ENCODE measurements at places on chromosomes 7 and 10. TPM values are rescaled to one million over a fixed set of nuclear protein-coding genes. Genes with fewer than 3 reads are reported as not detected.

DNA sequence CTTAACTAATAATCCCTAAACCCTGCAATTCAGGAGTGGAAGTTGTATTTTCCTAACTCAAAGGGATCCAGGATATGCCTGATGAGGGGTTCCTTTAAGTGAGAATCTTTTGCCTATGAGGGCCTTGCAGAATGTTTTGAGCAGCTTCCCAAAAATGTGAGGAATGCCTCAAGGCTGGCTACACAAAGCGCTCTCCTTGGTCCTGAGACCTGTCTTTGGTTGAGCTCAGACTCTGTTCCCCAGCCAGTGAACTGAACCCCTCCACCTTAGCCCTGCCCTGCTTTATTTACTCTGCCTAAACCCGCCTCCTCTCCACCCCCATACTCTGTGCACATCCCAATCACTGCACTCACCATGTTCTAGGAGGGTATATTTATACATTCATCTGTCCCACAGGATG lies 108.6 kb downstream of the NRCAM start:
- H3K36me3 ChIP-seq, result no peaks in the 10 kb centered on the region
- no peak overlapping the region for H3K4me3 ChIP-seq
- peak; percentile 49 for DNase-seq
- peaks cover 5% of the 10 kb centered on the region for H3K4me1 ChIP-seq

- H3K4me1 ChIP-seq, result no peaks in the 10 kb centered on the region
- H3K36me3 ChIP-seq, result no peaks in the 10 kb centered on the region
- H3K27ac ChIP-seq, result no peak overlapping the region
- H3K4me3 ChIP-seq, result no peak overlapping the region
- no peak for DNase-seq
- H3K27me3 ChIP-seq, result no peaks in the 10 kb centered on the region
Measured at GRCh38 chr10:129027906-129028305, 439.1 kb upstream of the MGMT start.

DNA sequence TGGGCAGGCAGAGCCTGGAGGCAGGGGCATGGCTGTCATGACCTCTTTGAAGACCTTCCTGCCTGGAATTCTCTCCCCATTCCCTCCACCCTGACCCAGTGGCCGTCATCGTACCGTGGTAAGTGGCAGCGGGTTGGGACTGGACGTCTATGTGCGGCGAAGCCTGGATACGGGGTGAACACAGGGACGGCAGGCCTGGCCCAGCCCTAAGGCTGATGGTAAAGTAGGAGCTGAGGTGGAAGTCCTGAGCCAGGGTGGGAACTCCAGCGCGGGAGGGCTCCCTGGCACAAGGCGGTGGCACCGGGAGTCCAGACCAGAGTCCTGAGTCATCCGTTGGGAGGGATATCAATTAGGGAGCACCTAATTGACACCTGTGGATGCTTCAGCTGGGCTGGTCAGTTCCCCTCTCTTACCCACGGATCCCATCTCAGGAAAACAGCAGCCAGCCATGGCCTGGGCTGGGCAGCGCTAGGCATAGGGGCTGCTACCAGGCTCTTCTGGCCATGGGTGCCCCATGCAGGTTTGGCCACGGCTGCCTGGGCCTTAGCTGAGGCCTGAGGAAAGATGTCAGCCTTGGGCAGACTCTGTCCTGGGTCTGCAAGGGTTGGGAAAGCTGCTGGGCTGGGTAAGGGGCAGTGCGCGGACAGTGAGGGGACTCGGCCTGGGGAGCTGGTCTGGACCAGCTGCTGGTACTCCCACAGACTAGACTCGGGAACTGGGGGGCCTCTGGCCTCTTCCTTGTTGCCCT lies 3.3 kb downstream of the PPIF start:
- H3K4me3 ChIP-seq, result no peak overlapping the region
- H3K27ac ChIP-seq, result no peak overlapping the region
- H3K4me1 ChIP-seq, result peaks cover 7% of the 10 kb centered on the region
- no peaks in the 10 kb centered on the region for H3K27me3 ChIP-seq
- DNase-seq, result no peak

SFMBT2 gene
- polyA plus RNA-seq, result 2.9 TPM

NXPH1 gene
- 0.14 TPM for polyA plus RNA-seq

GRCh38 chr7:55071411-55072175 lies 52.8 kb downstream of the EGFR start:
- H3K4me3 ChIP-seq, result no peak overlapping the region
- H3K27ac ChIP-seq, result no peak overlapping the region
- H3K4me1 ChIP-seq, result peaks cover 6% of the 10 kb centered on the region
- DNase-seq, result no peak
- H3K36me3 ChIP-seq, result no peaks in the 10 kb centered on the region

Data from H1 (cell line).